ENCODE measurements at places on chromosomes 4 and X.

GRCh38 chr4:57401586-57401985 lies 291.4 kb upstream of the IGFBP7 start:
- no peak for DNase-seq

DNA sequence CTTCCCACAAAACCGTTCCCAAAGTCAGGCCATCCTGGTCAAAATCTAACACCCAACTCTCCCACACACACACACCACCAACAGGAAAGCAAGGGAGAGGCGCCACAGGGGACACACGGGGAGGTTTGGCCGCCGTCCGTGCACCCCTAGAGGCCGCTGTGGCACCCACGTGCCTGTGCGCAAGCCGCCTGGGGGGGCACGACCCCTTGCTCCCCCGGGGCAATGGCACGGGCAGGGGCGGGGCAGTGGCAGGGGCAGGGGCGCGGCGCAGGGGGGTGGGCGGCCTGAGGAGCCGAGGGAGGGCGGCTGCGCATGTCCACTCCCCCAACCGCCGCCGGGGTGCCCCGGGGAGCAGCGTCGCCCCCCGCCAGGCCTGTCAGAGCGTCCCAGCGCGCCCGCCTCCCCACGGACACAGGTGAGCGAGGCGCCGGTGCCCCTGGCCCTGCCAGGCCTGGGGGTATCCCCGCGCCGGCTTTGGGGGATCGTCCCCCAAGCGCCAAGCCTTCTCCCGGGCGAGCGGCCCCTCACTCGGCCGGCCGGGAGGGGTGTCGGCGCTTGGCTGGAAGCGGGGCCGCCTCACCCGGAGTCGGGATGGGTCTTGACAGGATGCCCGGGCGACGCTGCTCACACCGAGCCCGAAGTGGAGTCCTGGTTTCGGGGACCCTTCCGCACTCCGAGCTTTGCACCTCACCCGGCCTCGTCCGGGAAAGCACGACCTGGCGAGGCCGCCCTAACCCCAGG lies at the start of gene ERAS:
Gene ERAS (plus strand): TSS at position 379 of the 741 bp plus-strand sequence. CDS start 2,611 bp downstream, outside the sequence.
- DNase-seq, result no peak

DNA sequence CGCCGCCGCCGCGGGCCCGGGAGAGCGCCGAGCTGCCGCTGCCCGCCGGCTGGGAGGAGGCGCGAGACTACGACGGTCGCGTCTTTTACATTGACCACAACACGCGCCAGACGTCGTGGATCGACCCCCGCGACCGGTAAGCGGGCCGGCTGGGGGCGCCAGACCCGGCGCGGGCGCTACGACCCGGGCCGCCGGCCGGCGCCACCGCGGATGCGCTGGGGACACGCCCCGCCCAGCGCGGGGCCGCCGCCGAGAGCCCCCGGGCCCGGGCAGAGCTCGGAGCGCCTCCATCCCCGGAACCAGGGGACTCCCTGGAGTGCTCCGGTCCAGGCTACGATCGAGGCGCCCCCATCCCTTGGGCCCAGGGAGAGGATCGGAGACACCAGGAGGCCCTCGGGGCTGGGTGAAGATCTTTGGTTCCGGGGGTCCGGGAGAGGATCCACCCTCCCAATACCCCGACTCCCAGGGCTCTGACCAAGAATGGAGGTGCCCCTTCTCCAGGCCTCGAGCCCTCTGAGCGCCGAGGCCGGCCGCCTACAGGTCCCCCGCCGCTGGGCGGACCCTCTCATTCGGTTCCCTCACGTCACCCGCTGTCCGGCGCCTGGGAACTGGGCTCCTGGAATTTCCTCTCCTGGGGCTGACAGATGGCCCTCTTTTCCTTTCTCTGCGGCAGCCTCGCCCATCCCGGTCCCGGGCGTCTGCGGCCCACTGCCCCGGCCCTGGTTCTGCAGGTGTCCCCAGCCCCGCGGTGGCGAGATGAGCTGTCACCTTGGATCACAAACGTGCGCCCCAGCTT lies 48.8 kb downstream of the CLDN34 start:
- no peak for DNase-seq

GRCh38 chr4:122895336-122895995 lies 26.9 kb downstream of the NUDT6 start:
- DNase-seq, result no peak

DNA sequence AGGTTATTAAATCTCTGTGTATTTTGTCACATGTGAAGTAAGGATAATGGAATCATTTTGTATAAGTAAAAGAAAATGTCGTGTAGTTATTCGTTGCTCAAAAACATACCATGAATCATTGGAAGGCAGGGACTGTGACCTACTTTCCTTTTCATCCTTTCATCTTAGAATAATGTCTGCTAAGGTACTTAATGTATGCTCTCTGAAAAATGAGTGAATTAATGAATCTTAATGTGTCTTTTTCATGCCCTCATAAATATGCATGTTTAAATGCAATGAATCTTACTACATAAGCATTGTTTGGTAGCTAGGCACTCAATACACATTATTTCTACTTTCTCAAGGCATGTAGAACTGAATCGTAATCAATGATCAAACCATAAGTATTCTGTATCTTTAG lies 343.9 kb downstream of the MAGEB5 start:
- no peak for DNase-seq

- DNase-seq, result no peak
These were observed 4.0 kb downstream of the GABRA2 start for GRCh38 chr4:46385946-46386345.

DNA sequence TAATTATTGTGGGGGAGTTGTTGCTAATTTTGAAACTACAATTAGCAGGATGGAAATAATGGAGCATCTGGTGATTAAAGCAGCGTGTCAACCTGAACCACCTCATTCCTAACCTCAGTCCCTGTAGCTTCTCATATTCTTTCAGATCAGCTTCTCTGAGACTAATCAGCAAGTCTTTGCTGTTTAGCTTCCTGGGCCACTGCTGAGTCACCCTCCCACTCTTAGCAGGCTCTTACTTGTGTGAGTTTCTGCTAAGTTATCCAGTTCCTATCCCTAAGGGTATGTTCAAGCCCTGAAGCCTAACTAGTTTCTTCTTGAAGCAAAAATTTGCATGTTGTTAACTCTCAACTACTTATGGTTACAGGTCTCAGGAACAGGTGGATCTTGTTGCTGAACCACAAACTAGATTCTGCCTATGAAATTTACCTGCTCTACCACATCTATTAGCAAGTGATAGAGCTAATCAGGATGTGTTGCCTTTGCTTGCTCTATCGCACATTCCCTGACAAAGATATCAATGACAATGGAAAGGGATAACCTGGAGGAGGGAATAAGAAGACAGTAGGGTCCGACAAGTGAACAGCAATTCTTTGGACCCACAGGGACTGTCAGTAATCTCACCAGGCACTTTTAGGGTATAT lies 134.2 kb downstream of the EIF4E start:
- no peak for DNase-seq

GRCh38 chr4:47624031-47624441 lies 139.0 kb downstream of the ATP10D start:
- no peak for DNase-seq

DNA sequence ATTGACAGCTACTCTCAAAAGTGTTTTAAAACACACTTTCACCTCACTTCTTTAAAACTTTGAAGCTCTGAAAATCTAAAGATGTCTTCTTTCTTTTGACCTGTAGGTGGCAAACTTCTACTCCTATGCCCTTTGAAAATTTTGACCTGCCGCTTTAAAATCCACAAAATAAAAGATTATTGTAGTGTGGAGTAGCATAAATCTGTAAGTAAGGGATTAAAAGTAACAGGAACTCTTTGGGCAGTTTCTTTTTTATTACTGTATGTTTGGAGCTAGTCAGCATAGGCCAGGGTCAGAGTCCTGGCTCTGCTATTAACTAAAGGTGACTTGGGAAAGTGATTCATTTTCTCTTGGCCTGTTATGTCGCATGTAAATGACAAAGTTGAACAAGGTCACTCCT lies 25.5 kb downstream of the BBS12 start:
- DNase-seq, result no peak

GRCh38 chrX:65633826-65634225 lies 33.6 kb upstream of the MSN start:
- no peak for DNase-seq

- DNase-seq, result no peak
These were observed 2521.4 kb downstream of the ARAP2 start for GRCh38 chr4:33722800-33723516.

DNA sequence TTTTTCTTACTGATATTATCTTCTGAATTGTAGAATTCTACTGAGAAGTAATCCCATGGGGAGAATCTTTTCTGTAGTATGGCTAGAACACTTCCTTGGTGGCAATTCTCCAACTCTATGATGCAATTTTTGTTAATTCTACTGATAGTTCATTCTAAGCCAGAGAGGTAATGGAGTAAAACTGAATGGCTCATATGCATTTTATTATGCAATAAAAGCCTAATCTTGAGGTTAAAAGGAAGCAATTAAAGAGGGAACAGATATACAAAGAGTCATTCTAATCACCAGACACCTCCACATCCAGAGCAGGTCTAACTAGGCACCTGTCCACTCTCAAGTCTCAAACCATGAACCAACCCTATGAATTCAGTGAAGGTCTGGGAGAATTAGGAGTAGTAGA lies 9.7 kb downstream of the RAP2C start:
- no peak for DNase-seq

DNA sequence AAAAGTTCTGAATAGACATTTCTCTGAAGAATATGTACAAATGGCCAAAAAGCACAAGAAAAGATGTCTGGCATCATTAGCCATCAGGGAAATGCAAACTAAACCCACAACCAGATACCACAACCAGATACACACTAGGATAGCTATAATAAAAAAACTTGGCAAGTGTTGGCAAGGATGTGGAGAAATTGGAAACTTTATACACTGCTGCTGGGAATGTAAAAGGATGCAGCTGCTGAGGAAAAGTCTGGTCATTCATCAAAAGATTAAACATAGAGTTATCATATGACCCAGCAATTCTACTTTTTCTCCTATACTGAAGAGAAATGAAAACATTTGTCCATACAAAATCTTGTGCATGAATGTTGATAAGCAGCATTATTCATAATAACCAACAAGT lies 92.3 kb downstream of the UCHL1 start:
- DNase-seq, result no peak

DNA sequence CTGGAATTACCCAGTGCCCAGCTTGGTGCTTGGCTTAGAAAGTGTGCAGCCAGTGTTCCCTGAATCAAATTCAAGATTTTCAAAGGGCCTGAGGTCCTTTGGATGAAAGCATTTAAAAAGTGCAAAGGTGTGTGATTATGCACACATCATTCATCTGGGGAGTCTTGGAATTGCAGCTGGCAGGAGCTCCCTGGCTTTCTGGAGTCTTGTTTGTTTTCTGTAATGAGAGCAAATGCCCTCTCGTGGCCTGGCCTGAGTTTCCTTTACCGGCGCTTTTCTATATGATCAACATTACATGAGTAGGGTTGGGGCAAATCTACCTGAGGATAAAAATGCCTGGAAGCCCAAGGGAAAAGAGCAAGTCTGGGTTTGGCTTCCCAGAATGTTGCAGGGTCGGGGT lies 24.6 kb upstream of the SORCS2 start:
- DNase-seq, result no peak

- DNase-seq, result no peak
These were observed 643 bp downstream of the SRP72 start for GRCh38 chr4:56468097-56468422.

DNA sequence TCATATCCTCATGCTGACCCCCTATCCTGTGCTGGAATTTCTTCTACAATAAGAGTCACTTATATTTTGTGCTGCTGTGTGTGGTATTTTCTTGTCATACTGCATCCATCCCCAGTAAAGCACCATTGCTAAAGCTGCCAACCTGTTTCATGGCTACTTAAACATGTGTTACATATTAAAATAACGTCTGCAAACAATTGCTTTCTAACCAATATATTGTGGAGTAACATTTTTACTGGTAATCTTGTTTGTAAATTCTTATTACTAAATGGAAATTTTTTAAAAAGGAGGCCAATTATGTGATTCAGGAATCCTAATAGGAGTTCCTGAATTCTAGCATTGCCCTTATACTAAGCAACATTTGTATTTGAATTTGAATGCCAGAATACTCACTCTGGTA lies 160.3 kb upstream of the VEGFC start:
- no peak for DNase-seq

- DNase-seq, result no peak
These were observed 41.1 kb downstream of the GBA3 start for GRCh38 chr4:22733816-22734215.

GRCh38 chr4:175773566-175773965 lies 38.5 kb downstream of the GPM6A start:
- DNase-seq, result no peak

GRCh38 chr4:159512348-159512747 lies 409.5 kb downstream of the RAPGEF2 start:
- DNase-seq, result no peak
